DND-41 (cell line): ENCODE measurements at places on chromosomes 16 and 17.

GRCh38 chr17:37708616-37709212 lies 36.1 kb downstream of the HNF1B start:
- DNase-seq = no peak

- DNase-seq = no peak
These were observed 74.3 kb downstream of the TEX14 start for GRCh38 chr17:58617563-58617962.

DNA sequence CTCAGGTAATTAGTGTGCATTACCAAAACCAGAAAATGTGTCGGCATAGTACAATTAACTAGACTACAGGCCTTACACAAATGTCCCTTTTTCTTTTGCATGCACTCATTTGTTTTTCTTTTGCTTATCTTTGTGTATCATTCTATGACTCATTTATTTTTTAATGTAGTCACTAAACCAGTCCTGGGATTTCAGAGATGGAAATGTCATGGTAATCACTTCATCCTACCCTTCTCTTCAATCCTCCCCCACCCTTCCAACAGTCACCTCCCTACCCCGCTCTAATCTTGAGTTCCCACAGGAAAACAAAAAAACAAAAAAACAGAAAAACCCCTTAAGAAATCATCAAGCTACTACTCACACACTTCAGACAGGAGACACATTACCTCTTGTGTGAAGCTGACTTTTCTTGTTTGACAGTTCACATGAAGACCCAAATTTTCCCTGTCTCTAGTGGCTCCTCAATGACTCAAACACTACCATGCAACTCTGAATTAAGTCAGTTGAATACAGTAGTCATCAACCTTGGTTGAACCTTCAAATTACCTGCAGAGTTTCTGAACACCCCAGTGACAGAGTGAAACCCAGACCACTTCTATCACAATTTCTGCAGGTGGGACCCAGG lies 242.4 kb upstream of the SALL1 start:
- no peak for DNase-seq

DNA sequence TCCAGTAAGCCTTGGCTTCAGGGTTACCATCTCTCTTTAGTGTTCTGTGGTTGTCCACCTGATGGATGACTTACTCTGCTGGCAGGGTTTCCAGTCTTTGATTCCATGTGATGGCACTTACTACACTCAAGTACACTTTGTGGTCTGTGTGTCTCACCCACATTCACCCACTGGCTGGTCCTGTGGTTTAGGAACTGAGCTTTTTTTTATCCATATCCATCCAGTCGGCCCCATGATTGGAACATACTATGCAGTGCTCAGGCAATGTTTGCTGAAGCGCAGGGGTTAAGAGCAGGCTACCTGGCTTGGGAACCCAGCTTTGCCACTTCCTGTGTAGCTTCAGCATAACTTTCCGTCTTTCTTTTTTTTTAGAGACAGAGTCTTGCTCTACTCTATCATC lies 2.8 kb upstream of the FUS start:
- DNase-seq = peak; percentile 81

DNA sequence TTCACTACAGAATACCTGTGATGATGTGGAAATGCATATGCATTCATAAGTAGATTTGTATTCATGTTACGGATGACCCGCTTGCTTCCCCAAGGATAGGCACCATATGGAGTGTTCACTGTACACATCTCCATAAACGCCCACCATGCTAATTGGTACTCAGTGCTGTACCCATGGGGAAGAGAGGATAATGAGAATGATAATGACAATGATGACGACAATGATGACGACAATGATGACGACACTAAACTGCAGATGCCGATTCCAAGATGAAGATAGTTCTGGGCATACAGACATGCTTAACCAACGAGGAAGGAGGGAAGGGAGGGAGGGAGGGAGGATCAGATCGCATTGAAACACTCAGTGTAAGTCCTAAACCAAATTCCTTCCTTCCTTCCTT lies 26.5 kb upstream of the ZFHX3 start:
- DNase-seq = no peak

DNA sequence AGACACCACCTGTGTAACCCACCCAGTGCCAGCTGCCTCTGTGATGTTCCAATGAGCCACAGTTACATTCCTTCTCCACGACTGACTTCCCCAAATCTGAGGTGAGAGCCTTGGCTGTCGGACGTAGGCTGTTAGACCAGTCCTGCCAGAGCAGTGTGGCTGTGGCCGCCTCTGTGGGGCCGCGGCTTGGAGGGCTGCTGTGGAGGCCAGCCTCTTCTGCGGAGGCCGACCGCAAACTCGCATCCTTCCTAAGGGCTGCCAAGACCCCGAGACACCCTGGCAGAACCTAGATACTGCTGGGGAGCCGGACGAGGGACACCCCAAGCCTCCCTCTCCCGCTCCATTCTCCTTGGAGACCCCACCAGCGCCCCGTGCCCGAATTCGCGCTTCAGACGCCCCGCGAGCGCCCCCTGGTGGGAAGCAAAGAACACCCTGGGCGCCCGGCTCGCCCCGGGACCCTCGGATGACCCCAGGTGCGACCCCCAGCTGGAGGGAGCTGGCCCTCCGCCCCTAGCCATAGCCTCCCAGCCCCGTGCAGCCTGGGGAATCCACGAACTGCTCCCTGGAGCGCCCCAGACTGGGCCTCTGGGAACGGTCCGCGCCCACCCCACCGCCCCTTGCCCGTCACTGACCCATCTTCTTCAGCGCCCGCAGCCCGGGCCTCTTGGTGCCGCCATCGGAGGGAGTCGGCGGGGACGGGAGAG lies 547 bp downstream of the PLCD3 start:
- peak; percentile 51 for DNase-seq

DNA sequence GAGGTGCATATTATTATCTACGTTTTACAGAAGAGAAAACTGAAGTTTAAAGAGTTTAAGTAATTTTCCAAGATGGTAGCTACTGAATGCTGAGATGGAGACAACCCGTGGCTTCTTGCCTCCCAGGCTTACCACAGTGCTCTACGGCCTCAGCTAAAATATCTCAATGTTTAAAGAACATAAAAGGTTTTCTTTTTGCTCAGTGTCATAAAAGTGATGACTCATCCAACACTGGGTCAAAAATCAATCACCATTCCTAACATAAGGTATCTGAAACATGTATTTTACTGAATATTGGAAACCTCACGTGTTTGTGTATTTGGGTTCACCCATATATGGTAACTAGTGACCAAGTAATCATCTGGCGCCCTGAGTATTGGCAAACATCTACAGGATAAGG lies 18.4 kb downstream of the ABCA9 start:
- DNase-seq = no peak

DNA sequence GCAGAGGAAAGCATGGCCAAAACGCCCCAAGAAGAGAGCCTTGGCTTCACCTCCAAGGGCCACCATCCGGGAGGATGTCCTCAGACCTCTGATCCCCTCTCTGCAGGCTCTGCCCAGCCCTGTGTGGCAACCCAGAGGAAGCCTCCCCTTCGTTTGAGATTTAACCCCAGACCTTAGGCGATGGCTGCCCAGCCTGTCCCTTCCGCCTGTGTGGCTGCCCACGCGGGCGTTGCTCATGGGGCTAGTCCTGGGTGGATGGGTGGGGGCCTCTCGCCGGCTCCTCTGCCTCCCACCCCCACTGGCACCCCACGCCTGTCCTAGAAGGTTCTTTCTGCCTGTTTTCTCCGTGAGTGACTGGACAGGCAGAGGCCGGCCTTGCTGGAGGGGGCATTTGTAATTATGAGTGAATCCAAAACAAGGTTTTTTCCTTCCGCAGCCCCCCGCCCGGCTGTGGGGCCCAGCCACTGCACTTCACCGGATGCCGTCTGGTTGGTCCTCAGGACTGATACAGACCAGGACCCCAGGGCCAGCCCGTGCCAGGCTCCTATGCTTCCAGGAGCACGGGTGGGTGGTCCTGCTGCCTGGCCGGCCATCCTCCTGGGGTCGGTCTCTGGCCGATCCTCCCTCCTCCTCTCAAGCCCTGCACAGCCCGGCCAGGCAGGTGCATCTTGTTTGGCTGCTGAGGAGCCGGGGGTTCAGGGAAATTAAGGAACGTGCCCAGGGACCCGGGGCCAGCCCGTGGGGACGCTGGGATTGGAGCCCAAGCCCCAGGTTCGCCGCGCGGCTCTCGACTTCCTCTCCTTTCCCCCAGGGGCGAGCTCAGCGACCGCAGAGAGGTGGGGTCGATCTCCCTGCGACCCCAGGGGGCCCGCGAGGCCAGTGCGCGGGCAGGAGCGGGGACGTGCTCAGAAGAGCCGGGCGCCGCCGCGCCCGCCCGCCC lies at the start of gene TMEM235:
TMEM235 (plus strand) TSS at position 636 of the 940 bp plus-strand sequence. CDS start 393 bp downstream, outside the sequence.
- DNase-seq = no peak

DNA sequence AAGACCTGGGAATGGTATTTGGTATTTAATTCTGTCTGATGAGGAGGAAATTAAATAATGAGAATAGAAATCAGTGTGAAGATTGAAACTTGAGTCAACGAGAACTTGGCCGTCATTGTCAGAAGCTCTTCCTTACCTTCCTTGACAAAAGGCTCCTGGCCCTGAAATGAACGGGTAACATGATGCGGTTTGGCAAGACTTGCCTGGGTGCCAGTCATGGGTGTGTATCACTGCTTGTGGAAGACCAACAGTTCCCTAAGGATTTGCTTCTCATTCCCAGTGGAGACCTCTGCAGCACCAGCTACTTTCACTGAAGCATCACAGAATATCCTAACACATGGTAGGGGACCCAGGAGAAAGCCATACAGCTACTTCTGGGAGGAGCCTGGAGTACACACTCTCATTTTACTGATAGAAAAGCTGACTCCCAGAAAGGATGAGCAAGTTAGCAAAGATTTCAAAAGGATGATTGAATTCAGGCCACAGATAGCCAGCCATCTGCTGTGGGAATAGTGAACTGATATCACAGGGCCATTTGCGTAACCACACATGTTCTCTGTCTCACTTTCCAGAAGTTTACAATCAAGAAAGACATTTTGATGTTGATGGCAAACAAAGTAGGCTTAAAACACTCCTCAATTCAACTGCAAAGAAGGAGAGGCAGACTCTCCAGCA lies 258.1 kb upstream of the SALL1 start:
- DNase-seq = no peak

- no peak for DNase-seq
These were observed 2.9 kb downstream of the NKD1 start for GRCh38 chr16:50550866-50551641.

- DNase-seq = no peak
These were observed 381.5 kb upstream of the PSMD7 start for GRCh38 chr16:73915140-73915539.

GRCh38 chr16:70470927-70471341 lies 16.5 kb downstream of the FCSK start:
- no peak for DNase-seq
